ENCODE measurements at places on chromosomes 5 and 9.
A peak's percentile ranks its signal among the peaks of the same experiment; 100 is the strongest.

GRCh38 chr5:129971714-129972113 is 67.4 kb downstream of the CHSY3 start:
- DNase-seq, result no peak

GRCh38 chr5:66708368-66708767 is 112.2 kb downstream of the MAST4 start:
- no peak for DNase-seq

GRCh38 chr9:94782355-94783101 is 56.0 kb downstream of the AOPEP start:
- DNase-seq, result no peak

GRCh38 chr9:80794197-80794596 is 895.1 kb downstream of the TLE1 start:
- no peak for DNase-seq

GRCh38 chr9:113154946-113155345 is 4.1 kb downstream of the SLC31A2 start:
- DNase-seq, result no peak

GRCh38 chr9:75083188-75083970 is 4.6 kb downstream of the NMRK1 start:
- no peak for DNase-seq

- no peak for DNase-seq
Observed at GRCh38 chr9:95508968-95509850, 7.6 kb downstream of the PTCH1 start.

- DNase-seq, result no peak
Observed at GRCh38 chr9:78314550-78314949, 17.6 kb downstream of the PSAT1 start.

GRCh38 chr5:14681236-14681752 is 16.8 kb downstream of the OTULIN start:
- no peak for DNase-seq

GRCh38 chr5:142109331-142110045 is 909 bp downstream of the NDFIP1 start:
- DNase-seq, result no peak

DNA sequence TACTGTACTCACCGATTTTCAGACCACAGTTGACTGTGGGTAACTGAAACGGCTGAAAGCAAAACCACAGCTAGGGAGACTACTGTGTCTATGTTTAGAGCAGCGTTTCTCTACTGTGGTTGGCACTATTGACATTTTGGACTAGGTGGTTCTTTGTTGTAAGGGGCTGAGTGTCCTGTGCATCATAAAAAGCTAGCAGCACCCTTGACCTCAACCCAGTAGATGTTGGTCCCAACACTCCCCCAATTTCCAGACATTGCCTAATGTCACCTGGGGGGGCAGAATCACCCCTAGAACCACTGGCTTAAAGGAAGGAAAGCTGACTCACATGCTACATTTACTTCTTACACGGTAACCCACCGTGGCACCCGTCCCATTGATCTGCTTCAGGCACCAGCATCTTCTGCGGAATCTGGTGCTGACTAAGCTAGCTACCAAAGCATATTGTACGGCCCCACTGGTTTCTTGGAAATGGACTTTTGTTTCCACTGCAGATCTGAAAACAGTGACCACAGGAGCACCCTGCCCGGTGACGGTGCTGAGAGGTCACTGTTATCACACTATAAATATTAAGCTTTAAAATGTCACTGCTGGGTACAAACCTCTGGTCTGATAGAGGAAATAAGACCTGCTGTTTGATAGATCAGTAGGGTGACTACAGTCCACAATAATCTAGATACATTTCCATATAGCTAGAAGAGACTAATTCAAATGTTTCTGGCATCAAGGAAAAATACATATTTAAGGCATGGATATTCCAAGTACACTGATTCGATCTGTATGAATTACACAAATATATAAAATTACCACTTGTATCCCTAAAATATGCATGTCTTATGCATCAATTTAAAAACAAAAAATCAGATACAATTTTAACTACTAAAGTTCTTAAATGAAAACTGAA is 151.4 kb downstream of the HSD17B3 start:
- peak; percentile 8 for DNase-seq

- no peak for DNase-seq
Observed at GRCh38 chr9:104872656-104873488, 55.1 kb downstream of the ABCA1 start.

DNA sequence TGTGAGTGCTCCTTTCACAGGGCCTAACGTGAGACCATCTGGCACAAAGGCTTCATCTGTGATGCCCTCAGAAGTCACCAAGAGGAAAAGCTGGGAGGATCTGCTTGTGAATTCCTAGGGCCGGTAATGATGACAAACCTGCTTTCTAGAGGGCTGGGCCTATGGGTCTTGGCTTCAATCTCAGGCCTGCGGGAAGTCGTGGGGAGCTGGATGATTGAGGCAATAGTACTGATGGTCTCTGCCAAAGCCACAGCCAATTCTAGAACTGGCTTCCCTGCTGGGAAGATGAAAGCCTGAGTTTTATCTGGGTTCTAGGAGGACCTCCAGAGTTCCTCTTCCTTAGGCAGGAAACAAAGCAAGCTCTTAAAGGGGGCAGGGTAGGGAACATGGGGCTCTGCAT is 102.7 kb downstream of the TMEM215 start:
- DNase-seq, result no peak

DNA sequence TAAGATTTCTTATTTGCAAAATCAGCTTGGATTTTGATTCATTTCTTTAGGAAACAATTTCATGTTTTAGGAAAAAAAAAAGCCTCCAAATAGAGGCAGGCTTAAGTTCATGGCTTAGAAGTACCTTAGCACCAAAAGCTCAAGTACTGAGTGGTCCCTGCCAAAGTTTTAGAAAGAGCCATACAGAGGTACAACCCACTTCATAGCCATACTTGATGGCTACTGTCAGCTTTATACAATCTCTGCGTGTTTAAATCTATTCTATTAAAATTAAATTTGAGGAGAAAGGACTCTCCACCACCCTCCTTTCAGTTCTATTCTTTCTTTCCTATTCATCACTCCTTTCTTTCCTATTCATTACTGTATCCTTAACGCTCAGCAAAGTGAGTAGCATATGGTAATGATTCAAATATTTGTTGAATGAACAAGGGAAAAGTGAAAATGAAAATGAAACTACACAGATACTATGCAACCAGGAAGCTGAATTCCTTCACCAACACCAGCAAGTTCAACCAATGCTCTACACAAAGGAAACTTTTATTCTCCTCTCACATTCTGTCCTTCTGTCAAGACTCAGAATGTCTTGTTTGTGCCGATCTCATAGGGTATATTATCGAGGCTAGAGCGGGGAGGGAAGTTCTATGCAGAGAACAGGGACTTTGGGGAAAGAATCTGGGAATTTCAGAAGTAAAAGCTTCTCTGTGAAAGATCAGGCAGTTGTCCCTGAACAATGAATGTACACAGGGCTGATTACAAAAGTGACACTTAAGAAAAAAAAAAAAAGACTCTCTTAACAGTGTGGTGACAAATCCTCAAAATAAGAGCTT is 138.6 kb upstream of the SPEF2 start:
- no peak for DNase-seq

- DNase-seq, result no peak
Observed at GRCh38 chr9:137012694-137013570, 15.1 kb downstream of the ABCA2 start.

DNA sequence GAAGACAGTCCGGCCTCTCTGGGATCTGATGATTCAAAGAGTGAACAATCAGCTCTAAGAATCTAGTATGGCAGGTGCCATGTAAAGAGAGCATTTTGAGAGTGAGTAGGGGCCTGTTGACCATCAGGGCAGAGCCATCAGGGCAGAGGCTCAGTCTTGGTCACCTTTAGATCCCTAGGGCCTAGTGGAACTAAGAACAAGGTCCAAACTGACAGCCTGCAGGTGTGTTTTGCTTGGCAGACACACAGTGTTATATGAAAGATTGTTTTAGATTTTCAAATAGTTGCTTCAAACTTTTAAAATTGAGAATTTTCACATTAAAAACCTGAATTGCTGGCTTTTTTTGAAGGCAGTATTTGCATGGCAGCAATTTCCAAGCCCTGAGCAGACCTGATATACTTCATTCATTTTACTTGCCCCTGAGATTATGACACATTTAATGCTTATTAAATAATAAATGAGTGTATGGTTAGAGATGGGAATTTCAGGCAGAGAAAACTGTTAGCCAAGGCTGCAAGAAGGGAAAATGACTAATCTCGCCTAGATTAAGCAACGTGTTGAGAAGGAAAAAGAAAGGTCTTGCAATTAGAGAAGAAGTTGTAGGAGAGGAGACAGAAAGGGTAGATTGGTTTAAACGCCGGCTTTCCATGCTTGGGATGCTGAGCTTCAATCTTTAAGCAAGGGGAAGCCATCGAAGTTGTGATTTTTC is 279.6 kb downstream of the ARRDC3 start:
- no peak for DNase-seq

DNA sequence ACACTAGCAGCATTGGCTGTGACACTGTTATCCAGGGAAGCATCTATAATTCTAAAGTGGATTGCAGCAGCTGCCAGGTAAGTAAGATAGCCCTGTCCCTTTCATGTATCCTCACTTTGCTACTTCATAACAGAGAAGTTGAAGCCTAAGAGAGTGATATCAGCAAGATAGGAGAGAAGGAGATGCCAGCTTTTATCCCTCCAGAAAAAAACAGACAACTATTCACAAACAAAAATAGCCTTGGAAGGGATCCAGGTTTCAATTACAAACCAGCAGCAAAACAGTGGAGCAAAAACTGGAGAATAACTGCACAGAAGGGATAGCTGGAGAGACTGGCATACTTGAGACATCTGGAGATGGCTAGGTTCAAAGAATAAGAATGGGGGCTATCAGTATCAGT is 19.6 kb upstream of the VCAN start:
- DNase-seq, result no peak

DNA sequence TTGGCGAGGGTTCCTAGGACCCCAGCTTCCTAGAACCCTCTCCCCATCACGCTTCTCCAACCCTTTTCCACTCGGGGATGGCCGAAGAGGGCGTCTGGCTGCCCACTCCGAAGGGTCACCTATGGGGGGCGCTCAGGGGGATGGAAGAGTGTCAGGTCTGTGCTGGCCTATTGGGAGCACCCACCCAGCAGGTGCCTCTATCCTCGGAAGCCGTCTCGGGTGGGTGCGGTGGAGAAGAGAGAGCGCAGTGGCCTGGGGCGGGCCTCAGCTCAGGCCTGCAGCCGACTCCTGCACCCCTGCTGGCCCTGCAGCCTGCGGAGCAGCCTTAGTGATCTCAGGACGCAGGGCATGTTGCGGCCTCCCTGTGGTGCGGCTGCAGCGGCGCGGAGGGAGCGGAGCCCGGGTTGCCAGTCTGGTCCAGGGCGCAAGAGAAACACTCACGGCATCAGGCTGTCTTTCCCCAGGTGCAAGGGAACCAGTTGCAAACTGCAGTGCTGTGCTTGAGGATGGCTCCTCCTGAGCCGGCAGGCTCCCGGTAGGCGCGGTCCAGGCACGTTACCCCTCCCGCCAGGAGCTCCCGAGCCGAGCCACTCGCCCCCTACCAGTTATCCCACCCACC is 1.5 kb upstream of the IRX2 start:
- no peak for DNase-seq

GRCh38 chr9:100167915-100168654 is 69.0 kb downstream of the INVS start:
- DNase-seq, result no peak

GRCh38 chr9:133797406-133798105 is 59.4 kb upstream of the SARDH start:
- no peak for DNase-seq

DNA sequence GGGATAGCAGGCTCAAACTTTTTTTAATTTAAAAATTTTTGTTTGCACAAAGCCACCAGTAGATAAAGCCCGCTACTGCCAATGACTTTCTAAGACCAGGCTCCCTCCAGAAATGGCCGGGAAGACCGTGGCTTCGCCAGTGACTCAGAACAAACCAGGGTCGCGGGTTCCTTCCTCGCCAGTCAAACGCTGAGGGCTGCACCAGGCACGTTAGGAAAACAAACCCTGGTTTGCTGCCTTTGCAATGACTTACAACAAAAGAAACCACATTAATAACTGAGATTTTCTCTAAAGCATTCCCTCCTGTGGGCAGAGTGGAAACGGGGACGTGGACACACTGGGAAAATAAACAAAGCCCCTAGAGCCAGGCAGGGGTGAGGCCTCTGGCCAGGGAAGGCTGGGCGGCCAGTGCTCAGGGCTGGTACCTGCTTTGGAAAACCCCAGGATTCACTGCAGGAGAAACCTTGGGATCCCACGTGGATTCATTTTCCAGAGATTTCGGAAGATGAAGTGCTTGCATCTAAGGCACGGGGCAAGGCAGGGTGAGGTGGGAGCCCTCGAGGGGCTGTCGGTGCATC is 3.8 kb downstream of the PRRX2 start:
- no peak for DNase-seq

DNA sequence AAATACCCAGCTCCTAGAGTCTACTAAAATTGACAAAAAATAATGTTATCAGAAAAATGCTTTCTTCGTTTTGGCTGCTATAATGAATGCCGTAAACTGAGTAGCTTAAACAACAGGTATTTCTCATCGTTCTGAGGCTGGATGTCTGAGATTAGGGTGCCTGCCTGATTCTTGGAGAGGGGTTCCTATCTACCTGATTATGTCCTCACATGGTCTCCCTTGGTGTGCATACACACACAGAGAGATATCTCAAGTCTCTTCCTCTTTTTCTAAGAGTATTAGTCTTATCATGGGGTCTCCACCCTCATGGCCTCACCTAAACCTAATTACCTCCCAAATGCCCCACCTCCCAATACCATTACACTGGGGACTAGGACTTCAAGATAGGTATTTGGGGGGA is 40.6 kb upstream of the CSNK1G3 start:
- no peak for DNase-seq

GRCh38 chr5:149141957-149142851 is 911 bp downstream of the ABLIM3 start:
- DNase-seq, result no peak

DNA sequence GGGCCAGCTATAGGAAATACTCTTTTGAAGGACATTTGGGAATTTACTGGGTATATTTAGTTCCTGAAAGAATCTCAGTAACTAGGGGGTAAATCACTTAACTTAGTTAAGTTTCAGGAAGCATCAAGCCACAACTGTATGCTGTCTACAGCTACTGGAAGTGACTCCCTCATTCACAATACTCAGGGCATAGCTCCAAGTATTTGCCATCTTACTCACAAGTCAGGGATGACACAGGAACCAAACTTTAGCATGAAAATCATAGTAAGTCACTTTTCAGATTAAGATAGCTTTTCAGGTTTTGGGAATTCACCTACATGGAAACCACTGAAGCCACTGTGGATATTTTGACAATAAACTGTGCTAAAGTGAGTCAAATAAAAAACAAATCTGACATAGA is 242.4 kb upstream of the ATP10B start:
- no peak for DNase-seq

- DNase-seq, result no peak
Observed at GRCh38 chr9:12463641-12464040, 229.5 kb upstream of the TYRP1 start.

DNA sequence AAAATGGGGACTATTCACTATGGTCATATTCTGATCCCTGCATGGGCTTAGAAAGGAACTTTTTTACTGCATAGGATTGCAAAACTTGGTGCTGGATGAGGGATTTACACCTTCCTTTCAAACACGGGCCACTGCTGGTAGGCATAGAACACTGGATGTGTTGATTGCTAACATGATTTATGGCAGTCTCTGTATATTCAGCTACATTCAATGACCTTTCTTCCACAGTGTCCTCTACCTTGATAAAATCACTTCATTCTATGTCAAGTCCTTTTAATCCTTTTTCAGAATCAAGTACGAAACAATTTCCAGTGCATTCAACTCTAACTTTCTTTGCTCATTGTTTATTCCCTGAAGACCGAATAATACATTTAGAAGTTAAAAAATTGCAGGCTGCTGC is 91.9 kb upstream of the ATG10 start:
- no peak for DNase-seq

Data from stimulated activated CD8-positive, alpha-beta memory T cell treated with anti-CD3 and anti-CD28 coated beads, Interleukin-2, amount 100 ng/mL, for 1 hour (primary cell).